ENCODE measurements at places on chromosomes 13 and 19.

DNA sequence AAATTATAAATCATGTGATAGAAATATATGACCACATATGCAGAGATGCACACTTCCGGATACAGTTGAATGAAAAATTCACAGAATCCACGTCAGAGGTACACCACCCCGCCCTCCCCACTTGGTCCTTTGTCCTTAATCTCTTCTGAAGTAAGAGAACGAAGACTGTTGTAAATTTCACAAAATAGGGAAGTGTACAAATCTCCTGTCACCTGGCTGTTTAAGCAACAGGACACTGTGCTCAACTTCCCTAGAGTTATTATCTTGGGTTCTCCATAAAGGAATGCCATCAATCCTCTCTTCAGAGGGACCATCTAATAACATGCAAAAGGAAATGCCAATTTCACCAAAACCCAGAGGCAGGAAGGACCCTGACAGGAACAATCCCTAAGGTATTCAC lies 10.5 kb upstream of the CEACAM6 start:
- no peak for DNase-seq

- peak; percentile 92 for DNase-seq
Measured at GRCh38 chr19:2702170-2703076, at the start of gene GNG7. TSS of gene GNG7 (minus strand) at chr19:2702694. CDS start at chr19:2520688, 182,006 bp downstream.

- DNase-seq: no peak
Measured at GRCh38 chr13:73698859-73699258, 435.3 kb downstream of the KLF12 start.

DNA sequence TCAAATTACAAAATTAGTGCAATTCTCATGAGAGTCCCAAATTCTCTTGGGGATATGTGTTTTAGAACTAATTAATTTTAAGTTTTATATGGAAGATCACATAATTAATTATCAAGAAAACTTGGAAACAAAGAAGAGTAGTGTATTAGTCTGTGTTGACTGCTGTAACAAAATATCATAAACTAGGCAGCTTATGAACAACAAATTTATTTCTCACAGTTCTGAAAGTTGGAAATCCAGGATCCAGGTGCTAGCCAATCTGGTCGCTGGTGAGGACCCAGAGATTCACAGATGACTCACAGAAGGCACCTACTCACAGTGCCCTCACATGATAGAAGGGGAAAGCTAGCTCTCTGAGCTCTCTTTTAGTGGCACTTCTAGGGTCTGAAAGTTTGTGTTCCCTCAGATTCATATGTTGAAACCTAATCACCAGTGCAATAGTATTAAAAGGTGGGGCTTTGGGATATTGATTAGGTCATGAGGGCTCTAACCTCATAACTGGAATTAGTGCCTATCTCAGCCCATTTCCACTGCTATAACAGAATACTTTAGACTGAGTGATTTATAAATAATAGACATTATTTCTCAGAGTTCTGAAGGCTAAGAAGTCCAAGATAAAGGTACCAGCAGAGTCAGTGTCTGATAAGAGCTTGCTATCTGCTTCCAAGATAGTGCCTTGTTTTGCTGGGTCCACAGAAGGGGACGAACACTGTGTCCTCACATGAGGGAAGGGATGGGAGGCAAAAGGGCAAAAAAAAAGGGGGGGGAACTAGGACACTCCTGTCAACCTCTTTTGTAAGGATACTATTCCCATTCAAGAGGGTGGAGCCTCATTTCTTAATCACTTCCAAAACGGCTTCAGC lies 1.5 kb upstream of the ARGLU1 start:
- no peak for DNase-seq

DNA sequence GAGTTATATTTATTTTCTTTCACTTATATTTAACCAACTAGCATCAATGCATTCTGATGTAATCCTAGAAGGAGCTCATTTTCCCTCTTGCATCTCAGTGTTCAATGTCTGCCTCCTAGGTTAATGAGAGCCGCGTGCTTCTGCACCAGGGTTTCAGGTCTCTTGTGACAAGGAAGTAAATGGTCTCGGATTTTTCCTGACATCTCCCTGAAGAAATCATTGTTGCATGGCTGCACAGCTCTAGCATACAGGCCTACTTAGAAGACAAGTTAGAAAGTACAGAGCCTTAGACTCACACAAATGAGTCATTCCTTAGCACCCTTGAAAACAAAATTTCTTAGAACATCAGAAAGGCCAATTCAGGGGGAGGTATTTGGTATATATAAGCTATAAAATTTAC lies 57.2 kb upstream of the KLF12 start:
- DNase-seq: no peak

DNA sequence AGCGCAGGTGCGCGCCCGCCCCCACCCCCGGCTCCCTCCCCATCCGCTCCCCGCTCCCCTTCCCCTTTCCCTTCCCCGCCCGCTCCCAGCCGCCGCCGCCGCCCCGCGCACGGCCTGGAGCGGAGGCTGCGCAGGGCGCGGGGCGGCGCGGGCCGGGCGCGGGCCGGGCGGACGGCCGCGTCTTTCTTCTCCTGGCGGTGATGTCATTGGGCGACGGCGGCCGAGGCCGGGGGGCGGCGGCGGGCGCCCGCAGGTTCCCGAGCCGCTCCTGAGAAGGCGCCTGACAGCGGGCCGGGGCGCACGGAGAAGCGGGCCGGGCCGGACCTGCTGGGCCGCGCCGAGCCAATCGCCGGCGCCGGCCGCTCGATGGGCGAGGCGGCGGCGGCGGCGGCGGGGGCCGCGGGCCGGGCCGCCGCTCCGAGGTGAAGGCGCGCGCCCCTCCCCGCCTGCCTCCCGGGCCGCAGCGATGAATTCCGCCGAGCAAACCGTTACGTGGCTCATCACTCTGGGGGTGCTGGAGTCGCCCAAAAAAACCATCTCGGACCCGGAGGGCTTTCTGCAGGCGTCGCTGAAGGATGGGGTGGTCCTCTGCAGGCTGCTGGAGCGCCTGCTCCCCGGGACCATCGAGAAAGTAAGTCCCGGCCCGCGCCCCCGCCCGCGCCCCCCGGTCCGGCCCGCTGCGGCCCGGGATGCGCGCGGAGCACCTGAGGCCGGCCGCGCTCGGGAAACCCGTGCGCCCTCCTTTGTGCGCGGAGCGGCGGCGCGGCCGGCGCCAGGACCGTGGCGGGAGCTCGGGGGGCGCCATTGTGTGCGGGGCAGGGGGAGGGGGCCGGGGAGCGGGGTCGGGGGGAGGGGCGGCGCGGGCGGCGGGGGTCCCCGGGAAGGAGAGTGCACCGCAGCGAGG lies at the start of gene ARHGEF7:
Gene ARHGEF7 (plus strand): TSS at position 250 of the 904 bp plus-strand sequence. CDS start 217 bp downstream, at position 467.
- DNase-seq: no peak
